Cortex of kidney (tissue), 1 donor: ENCODE measurements at places on chromosomes 5 and 9.

- no peak for DNase-seq
Observed at GRCh38 chr9:15206903-15207696, 99.9 kb downstream of the TTC39B start.

DNA sequence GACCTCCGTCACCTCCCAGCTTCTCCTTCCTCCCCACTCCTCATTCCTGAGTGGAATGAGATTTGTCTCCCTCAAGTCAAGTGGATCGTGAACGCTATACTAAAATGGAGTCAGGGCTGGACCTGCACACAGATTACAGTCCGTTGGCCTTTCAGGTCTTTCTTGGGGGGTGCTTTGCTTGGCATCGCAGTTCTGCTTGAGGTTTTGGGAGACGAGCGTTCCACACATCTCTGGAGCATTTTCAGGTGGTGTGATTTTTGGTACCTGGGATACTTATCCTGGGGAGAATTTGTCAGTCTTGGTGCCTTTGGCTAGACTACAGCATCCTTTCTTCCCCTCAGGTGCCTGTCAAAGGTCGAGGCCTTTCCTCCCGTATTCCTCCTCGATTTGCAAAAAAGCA lies 23.8 kb upstream of the POMT1 start:
- no peak for DNase-seq

- no peak for DNase-seq
Observed at GRCh38 chr9:33041432-33042188, 16.5 kb downstream of the DNAJA1 start.

DNA sequence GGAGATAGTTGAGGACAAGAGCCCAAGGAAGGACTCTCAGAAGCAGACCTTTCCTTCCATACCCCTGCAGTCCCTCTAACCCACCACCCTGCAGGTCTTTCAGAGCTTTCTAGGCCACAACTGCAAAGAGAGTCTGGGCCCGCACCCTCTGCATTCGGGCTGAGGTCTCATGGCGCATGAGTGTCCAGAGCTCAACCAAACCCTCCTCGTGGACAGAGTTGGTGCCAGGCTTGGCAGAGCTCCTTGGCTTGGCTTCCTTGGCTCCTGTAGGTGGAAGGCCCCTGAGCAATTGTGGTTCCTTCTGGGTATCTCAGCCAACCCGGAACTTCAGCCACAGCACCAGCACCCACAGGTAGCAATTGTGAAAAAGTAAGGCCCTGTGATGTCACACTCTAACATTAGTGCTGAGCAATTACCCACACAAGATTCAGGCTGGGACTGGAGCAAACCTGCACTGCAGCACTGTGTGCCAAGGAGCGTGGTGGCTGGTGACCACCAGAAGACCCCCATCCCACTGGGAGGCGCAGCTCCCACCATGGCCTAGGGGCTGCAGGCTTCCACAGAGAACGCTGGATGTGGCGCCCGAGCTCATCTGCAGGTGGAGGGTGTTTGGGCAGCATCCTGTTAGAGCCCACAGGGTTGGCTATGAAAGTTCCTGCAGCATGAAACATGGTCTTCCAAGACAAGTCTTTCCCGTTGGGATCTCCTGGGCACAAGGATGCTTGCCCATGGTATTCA lies 38.8 kb downstream of the FOXI1 start:
- DNase-seq = no peak

GRCh38 chr9:71306134-71306533 lies 184.7 kb upstream of the TRPM3 start:
- DNase-seq = no peak

- no peak for DNase-seq
Observed at GRCh38 chr5:169875091-169875728, 105.1 kb downstream of the INSYN2B start.

- no peak for DNase-seq
Observed at GRCh38 chr5:64836190-64836755, 67.5 kb downstream of the CWC27 start.

- no peak for DNase-seq
Observed at GRCh38 chr5:1176473-1177391, 24.7 kb upstream of the SLC6A19 start.

DNA sequence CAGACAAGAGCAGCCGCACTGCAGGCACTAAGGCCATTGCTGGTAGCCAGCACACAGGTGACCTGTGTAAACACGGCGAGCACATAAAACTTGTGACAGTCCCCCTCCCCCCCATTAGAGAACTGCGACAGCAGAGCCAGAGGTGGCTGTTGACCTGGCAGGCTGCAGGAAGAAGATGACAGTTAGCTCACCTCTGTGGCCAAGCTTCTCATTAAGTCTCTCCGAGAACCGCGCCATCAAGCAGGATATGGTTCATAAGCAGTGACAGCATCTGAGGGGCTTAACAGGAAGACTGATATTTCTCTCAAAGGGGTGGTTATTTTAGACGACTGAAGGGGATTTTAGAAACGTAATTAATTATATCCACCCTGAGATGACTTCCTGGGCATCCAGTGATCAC lies 5.2 kb downstream of the SURF4 start:
- DNase-seq = no peak
